ENCODE measurements at places on chromosomes 4 and X.

DNA sequence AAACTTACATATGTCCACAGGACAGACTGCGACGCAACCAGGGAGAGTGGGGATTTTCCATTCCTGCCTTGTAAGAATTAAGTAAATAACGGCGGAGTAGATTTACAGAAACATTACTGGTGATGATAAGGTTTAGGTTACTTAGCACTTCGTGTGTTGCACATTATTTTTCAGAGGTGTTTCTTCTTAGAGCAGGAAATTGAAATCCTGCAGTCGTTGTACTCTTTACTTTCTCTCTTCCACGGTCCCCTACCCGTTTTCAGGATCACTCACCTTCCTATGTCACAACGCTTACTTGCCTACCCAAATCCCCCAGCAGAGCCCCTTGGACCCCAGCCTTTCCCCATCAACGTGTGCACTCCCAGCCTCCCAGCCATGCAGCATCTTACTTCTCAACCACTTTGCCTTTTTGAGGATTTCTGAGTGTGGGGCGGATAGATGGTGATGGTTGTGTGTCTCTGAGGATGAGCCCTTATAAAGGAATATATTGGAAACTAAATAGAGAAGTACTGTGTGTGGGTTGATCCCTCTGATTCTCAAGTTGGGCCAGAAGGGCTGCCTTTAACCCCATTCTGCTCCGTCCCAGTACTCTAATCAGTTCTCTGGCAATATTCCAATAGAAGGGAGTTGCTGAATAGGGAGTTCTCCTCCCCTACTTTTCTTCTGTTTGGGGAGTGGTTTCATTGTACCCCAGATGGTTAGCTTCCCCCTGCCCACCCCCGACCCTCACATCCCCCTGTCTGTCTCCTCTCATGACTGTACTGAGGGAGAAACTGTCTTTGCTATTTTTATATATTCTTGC, 1.6 kb downstream of the MID2 start:
- DNase-seq, result no peak

DNA sequence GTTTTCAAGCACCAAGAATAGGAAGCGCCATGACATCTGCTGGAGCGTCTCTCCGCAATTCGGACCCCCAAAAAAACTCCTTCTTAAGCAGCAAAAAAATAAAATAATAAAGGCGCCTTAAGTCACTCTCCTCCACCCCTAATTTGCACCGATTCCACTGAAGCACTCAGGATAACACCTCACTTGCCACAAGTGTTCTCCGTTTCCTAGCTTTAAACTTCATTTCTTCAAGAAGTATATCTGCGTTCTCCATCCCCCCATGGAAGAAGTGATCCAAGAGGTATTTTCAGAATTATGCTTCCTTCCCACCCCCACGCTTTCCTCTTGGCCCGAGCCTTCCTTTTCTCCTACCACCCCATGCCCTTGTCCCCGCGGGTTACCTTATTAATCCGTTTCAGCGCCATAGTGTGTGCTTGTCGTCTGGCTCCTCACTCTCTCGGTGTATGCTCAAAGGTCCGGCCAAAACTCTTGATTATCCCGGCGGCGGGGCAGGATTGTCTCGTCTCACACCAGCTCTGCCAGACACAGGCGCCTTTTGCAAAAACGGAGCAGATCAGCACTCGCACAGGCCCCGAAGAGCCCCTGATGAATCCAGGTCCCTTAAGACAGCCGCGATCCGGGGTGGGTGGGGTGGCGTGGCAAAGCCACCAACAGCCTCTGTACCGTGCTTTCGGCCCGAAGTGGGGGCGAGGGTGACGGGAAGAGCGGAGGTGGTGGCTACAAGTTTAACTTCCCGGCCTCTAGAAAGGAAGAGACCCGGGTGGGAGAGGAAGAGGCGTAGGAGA, 1.1 kb downstream of the UBE2D3 start:
- DNase-seq, result no peak

GRCh38 chrX:24125028-24125612, 24.4 kb upstream of the ZFX start:
- no peak for DNase-seq

DNA sequence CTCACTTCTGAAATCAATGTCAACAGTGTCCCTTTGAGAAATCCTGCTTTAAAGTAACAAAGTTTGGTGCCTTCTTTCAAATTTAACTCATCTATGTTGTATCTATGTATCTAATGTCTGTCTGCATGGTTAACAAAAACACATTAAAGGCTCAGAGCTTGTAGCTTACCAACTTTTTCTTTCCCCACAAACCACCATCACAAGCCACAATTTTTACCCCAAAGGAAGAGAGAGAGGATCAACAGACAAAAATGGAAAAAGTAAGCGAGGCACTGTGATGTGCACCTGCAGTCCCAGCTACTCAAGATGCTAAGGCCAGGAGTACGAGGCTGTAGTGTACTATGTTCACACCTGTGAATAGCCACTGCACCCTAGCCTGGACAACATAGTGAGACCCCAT, 17.2 kb downstream of the ATRX start:
- no peak for DNase-seq

DNA sequence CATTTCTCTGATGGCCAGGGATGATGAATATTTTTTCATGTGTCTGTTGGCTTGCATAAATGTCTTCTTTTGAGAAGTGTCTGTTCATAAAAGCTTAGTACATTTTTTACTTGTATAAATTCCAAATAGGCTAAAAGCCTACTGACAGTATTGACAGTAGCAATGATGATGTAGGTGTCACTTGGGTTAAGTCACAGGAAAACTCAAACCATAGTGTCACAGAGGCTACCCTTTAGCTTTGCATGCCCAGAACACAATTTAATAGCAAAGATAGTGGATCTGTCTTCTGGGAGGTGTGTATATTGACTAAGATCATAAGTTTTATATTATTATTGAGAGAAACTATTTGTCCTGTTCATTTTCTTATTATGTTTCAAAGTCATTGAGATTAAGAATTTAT, 8.1 kb downstream of the RP2 start:
- DNase-seq, result no peak

- DNase-seq, result no peak
Measured at GRCh38 chr4:39319676-39320075, 46.5 kb downstream of the RFC1 start.

DNA sequence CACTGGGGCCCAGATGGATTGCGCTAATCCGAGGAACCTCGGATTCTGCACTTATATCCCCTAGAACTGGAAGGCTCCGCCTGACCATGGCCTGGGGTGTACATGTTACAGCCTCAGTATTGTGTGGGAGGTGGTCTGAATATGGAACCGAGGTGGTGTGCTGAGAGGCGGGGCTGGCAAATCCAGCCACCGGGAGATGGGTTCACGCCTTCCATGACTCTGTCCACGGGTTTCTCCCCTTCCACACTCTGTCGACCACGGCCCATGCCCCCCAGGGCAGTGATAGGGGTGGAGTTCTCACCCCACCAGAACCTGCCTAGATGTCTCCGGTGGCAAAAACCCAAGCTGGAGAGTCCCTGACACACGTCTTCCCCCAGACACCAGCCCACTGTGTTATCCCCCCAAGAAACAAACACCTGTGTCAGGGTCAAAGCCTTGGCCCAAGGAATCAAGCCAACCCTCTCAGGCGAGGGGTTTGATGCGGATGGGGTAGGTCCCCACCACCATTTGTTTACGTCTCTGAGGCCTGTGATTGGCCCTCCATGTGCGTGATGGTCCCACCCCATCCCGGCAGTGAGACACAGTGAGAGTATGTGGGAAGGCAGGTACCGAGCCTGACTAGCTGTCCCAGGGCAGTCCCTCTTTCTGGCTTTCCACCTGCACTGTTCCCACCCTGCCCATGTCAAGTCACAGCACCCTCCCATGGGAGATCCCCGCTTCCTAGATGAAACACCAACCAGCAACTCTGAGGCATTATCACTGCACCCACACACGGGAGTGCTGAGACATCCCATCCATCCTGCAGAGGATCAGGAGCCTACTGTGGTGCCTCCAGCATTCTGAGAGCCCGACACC, 6.6 kb upstream of the LOC101059915 start:
- no peak for DNase-seq

DNA sequence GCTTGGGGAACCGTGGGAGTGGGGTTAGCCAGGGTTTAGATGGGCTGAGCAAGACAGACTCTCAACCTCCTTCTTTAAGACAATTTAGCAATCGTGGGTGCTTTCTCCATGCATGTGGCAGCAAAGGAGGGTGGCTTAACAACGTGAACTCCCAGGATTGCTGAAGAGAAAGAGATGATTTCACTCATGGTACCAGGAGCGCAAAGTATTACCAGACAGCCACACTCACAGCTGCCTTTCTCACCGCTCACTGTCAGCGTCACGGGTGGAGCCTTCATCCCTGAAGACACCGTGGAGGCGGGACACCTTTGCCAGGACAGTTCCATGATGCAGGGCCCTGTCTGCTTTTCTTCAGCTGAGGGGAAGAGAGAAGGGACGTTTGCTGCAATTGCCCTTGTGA, 212.5 kb upstream of the PSAPL1 start:
- DNase-seq, result no peak

GRCh38 chr4:62037571-62037970, 837.4 kb downstream of the ADGRL3 start:
- DNase-seq, result no peak

DNA sequence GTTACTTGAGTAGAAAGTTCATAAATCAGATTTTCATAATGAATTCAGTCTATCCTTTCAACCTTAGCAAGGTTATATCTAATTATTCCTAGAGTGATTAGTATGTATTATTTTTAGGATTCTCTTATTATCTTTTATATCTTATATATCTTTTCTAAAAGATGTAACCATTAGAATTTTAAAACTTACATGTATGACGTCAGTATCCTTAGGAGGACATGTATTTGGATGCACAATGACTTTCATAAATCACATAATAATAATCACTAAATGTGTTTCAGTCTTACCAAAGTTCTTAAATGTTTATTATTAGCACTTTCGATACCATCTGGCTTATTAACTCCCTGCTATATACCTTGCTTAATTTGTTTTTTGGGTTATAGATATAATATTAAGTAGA, 1400.5 kb upstream of the IGFBP7 start:
- DNase-seq, result no peak

- no peak for DNase-seq
Measured at GRCh38 chr4:172390331-172390730, 577.1 kb downstream of the GALNTL6 start.

DNA sequence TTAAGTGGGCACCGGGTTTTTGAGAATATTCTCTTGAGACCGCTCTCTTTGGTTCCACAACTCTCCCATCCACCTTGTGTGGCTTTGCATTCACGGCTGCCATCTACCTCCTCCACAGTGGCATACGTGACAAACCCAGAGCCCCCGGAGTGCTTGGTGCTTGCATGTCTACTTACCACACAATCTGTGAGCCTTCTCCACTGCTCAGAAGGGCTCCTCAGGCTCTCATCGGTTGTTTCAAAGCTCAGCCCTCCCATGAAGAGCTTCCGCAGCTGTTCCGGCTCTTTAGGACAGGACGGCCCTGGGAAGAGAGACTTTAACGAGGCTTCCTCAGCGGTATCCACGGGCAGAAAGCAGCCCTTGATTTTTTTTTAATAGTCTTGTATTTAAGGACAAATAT, 167.6 kb upstream of the ANK2 start:
- DNase-seq, result no peak

DNA sequence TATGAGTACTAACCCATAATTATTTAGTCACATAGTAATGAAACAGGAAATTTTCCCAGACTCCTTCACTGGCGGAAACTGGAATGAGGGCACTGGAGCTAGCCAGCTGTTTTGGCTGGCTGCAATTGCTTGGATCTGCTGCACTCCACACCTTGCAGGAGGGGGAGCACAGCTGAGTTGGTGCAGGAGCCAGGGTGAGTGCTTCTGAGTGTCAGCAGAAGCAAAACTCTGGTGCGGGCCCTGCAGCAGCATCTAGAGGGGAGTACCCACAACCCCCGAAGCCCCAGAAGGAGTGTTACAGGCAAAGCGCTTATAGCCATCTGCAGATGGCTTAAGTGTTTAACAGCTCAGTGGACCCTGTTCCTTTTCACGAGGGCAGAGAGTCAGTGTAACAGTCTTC, 96.1 kb downstream of the RPA4 start:
- DNase-seq, result no peak
